Lung (tissue), 17 donors: ENCODE measurements at places on chromosomes 2 and 18. TPM values are rescaled to one million over a fixed set of nuclear protein-coding genes. Genes with fewer than 3 reads are reported as not detected.

DNA sequence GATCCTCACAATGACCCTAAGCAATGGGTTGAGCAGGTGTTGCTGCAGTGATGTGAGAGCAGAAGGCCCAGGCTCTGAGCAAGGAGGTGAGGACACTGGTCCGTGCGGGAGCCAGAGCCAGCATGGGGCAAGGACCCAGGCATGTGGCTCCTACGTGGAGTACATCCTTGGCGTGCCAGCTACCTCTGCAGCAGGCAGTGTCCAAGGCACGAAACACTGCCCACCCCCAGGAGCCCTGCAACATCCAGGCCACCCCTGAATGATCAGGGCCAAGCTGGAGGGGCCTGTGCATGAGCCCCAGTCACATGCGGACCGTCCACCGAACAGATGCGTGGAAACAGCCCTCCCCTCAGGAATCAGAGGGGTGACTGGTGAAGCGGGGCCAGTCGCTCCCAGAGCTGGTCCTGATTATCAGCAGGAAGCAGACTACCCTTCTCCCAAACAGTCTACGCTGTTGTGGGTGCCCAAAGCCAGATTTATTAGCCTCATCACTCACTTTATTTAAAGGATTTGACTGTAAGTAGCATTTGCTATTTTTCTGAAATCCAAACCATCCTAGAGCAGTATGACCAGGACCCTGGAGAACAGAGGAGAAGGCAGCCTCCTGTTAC lies 16.8 kb downstream of the CELF4 start:
- no peaks in the 10 kb centered on the region for H3K27me3 ChIP-seq
- DNase-seq: no peak
- no peaks in the 10 kb centered on the region for H3K4me1 ChIP-seq
- H3K36me3 ChIP-seq: no peaks in the 10 kb centered on the region

DNA sequence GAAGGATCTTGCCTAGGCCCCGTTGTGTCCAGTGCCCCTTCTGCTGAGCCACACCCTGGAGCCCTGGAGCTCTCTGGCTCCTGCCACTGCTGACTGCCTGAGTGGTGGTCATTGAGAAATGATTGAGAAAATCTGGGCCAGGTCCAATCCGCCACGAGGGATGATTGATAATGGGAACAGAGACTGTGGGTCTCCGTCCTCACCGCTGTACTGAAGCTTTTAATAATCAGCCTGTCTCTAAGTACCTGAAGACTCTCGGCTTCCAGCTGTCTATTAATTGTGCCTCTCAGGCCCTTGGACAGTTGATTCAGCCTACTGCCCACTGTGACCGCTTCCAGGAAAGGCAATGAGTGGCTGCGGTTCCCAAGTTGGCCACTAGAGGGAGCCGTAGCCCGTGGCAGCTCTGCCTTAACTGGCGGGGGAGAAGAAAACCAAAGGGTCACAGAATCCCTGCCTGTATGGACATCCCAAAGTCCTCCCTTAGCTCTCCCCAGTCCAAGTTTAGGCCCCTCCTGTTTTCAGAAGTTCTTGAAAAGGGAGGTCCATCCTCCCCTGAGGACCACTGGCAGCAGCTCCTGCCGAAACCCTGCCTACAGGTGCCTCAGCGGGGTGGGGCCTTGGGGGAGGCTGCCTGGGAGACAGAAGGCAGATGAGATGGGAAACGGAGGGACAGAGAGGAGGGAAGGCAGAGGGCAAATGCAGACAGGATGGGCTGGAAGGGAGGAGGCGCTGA lies 213.6 kb downstream of the TNS1 start:
- DNase-seq: peak; percentile 90
- no peak overlapping the region for H3K4me3 ChIP-seq
- no peaks in the 10 kb centered on the region for H3K36me3 ChIP-seq
- H3K27me3 ChIP-seq: no peaks in the 10 kb centered on the region
- no peak overlapping the region for H3K27ac ChIP-seq

GRCh38 chr2:86028766-86029381 lies 76.8 kb downstream of the POLR1A start:
- no peak overlapping the region for H3K4me3 ChIP-seq
- H3K27me3 ChIP-seq: no peaks in the 10 kb centered on the region
- H3K27ac ChIP-seq: no peak overlapping the region
- no peaks in the 10 kb centered on the region for H3K4me1 ChIP-seq
- peaks cover 45% of the 10 kb centered on the region for H3K36me3 ChIP-seq

The C2orf72 gene
- 0.46 TPM for polyA plus RNA-seq

The SCN3A gene
- polyA plus RNA-seq: 0.16 TPM
